ENCODE measurements at places on chromosomes 4 and X. TPM values are rescaled to one million over a fixed set of nuclear protein-coding genes. Genes with fewer than 3 reads are reported as not detected.

GRCh38 chr4:177285953-177286352, 23.7 kb upstream of the NEIL3 start:
- H3K36me3 ChIP-seq = no peaks in the 10 kb centered on the region
- no peak for DNase-seq
- no peak overlapping the region for H3K4me3 ChIP-seq
- no peaks in the 10 kb centered on the region for H3K4me1 ChIP-seq

DNA sequence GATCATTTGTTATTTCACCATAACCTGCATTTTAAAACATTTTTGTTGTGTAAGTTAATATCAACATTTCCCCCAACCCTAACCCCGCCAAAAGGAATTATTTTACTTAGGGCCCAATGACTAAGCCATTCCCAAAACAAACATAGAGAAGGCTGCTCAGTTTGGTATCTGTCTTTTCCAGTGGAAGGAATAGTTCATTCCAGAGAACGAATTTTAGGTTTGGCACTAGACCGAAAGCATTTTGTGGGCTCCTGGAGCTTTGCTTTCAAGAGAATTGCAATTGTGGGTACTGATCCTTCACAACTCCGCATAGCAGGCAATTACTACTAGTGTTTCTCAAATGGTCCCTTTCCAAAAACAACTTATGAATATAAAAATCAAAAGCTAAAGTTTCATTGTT, 226.7 kb upstream of the MAD2L1 start:
- H3K27me3 ChIP-seq = no peaks in the 10 kb centered on the region
- no peaks in the 10 kb centered on the region for H3K4me1 ChIP-seq
- DNase-seq = no peak
- H3K36me3 ChIP-seq = no peaks in the 10 kb centered on the region
- no peak overlapping the region for H3K27ac ChIP-seq

Gene TMPRSS11D
- not detected for total RNA-seq

Gene CFAP299
- not detected for total RNA-seq

DNA sequence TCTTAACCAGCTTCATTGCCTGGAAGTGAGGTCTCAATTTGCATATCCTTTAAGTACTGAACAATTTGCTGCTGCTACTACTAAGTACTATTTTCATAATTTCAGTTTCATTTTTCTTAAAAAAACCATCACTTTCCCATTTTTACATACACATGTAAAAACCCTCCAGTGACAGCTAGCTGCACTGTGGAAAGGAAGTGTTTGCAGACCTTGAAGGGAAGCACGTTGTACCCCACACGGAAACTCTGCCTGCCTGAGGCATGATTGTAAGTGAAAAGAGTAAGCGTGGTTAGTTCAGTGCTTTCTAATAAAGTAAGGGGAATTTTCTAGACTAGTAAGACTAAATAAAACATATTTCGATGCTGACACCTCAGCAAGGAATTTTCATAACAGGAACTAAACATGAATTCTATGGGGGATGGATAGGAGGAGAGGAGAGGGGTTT, 103.6 kb downstream of the RAPGEF2 start:
- no peaks in the 10 kb centered on the region for H3K4me1 ChIP-seq
- H3K4me3 ChIP-seq = no peak overlapping the region
- no peaks in the 10 kb centered on the region for H3K36me3 ChIP-seq
- H3K27ac ChIP-seq = no peak overlapping the region
- DNase-seq = no peak
- no peaks in the 10 kb centered on the region for H3K27me3 ChIP-seq

DNA sequence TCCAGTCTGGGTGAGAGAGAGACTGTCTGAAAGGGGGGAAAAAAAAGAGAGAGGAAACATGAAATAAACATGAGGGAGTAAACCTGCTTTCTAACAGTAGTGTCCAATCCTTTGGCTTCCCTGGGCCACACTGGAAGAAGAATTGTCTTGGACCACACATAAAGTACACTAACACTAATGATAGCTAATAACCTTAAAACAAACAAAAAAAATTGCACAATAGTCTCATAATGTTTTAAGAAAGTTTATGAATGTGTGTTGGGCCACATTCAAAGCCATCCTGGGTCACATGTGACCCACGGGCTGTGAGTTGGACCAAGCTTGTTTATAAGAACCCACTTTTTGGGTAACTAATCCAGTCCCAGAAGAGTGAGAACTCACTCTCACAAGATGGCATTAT, 30.3 kb downstream of the PDS5A start:
- H3K27me3 ChIP-seq = no peaks in the 10 kb centered on the region
- no peak for DNase-seq
- no peak overlapping the region for H3K27ac ChIP-seq
- no peaks in the 10 kb centered on the region for H3K36me3 ChIP-seq
- no peak overlapping the region for H3K4me3 ChIP-seq

GRCh38 chrX:135264206-135264605, 12.3 kb downstream of the ETDA start:
- no peak overlapping the region for H3K4me3 ChIP-seq
- DNase-seq = no peak
- H3K27me3 ChIP-seq = no peaks in the 10 kb centered on the region
- no peaks in the 10 kb centered on the region for H3K4me1 ChIP-seq
- H3K36me3 ChIP-seq = no peaks in the 10 kb centered on the region
- H3K27ac ChIP-seq = no peak overlapping the region

DNA sequence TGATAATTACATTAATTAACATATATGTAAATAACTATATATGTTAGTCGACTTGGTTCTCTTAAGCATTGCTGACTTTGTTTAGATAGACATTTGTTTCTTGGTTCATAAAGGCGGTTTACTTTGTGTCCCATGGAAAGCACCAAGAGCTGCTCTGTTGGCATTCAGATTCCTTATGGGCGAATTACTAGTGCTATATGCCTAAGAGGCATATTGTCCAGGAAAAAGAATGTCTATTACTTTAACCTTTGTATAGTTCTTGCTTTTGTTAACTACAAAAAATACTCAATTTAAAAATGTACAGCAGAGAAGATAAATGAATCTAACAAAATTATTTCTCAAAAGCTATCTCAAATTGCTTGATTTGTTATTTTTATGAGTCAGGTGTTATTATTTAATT, 532.8 kb downstream of the FAT4 start:
- H3K27me3 ChIP-seq = no peaks in the 10 kb centered on the region
- DNase-seq = no peak
- no peaks in the 10 kb centered on the region for H3K4me1 ChIP-seq
- no peak overlapping the region for H3K27ac ChIP-seq
- no peaks in the 10 kb centered on the region for H3K36me3 ChIP-seq
- no peak overlapping the region for H3K4me3 ChIP-seq

Gene CPZ
- total RNA-seq = 0.15 TPM

DNA sequence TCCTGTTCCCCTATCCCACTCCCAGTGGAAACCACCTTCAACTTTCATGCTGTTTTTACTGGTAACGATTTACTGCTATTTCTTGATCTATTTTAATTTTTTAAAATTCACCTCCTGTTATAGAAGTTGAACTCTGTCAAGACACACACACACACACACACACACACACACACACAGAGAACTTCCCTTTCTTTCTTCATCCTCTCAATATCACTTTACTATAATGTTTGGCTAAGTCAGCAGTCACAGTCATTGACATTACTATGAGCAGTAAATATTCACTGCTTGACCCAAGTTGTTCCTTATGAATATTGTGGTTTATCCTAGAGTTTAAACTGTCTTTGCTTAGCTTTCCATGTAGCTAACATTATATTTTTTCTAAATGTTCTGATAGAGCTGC, 24.0 kb upstream of the SGMS2 start:
- DNase-seq = no peak
- H3K4me1 ChIP-seq = no peaks in the 10 kb centered on the region
- no peak overlapping the region for H3K4me3 ChIP-seq
- no peaks in the 10 kb centered on the region for H3K36me3 ChIP-seq
- H3K27me3 ChIP-seq = no peaks in the 10 kb centered on the region
- no peak overlapping the region for H3K27ac ChIP-seq

DNA sequence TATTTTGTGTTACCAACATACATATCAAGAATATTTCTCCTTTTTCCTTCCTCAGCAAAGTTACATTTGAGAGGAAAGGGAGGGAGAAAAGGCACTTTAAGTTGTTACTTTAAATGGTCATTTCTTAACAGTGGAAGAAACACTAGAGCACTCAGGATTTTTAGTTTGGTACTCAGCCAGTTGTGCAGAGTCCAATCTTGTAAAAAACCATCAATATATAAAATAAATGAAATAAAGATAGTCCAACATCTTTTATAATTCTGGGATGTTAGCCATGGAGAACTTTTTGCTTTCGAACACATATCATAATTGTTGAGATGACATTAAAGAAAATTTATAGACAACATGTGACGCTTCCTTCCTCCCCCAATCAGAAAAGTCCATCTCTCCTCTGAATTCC, 253.8 kb downstream of the QDPR start:
- no peaks in the 10 kb centered on the region for H3K27me3 ChIP-seq
- no peak for DNase-seq
- no peaks in the 10 kb centered on the region for H3K4me1 ChIP-seq
- H3K36me3 ChIP-seq = no peaks in the 10 kb centered on the region

DNA sequence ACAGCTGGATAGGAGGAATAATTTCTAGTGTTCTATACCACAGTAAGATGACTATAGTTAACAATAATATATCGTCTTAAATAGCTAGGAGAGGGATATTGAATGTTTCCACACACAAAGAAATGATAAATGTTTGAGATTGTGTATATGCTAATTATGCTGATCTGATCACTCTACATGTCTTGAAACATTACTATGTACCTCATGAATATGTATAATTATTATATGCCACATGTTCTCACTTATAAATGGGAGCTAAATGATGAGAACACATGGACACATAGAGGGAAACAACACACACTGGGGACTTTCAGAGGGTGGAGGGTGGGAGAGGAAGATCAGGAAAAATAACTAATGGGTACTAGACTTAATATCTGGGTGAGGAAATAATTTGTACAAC, 53.2 kb upstream of the MAGEA4 start:
- H3K4me1 ChIP-seq = no peaks in the 10 kb centered on the region
- H3K27ac ChIP-seq = no peak overlapping the region
- H3K4me3 ChIP-seq = no peak overlapping the region
- no peak for DNase-seq

DNA sequence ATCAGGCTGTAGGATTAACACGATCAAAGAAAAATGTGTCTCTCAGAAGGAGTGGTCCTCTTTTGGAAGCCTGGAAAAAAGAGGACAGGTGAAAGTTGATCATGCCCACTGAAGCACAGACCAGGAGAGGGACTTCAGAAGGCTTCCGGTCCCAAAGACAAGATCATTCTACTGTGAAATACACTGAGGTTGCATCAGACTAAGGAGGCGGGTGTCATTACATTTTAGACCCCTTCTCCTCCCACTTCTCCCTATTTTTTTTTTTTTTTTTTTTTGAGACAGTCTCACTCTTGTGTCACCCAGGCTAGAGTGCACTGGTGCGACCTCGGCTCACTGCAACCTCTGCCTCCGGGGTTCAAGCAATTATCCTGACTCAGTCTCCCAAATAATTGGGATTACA, 67.5 kb downstream of the RBM47 start:
- no peak overlapping the region for H3K4me3 ChIP-seq
- no peaks in the 10 kb centered on the region for H3K27me3 ChIP-seq
- no peaks in the 10 kb centered on the region for H3K36me3 ChIP-seq
- H3K4me1 ChIP-seq = peaks cover 4% of the 10 kb centered on the region
- no peak overlapping the region for H3K27ac ChIP-seq
- no peak for DNase-seq

DNA sequence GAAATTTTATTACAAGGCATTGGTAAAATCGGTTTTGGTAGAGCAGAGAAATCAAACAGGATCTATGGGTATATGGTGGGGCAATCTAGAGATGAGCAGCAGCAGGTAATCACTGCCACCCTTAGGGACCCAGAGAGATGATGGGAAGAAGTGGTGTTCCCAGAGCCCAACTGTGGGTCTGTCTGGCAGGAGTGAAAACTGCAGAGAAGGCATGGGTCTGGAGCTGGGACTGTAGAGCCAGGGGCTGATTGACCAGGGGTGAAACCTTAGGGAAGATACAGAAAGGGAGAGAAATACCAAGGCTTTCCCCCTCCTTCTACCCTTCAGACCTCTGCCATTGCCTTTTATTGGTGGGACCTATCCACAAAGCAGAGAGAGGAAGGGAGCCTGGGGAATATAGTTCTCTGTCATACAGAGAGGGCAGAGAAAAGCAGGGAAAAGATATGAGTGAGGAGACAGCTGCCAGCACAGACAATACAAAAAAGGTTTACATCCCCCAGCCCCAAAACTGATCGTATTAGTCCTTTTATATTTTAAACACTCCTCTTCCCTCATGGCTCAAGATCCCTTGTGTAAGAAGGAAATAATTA, 28.7 kb downstream of the PDLIM5 start:
- H3K4me1 ChIP-seq = no peaks in the 10 kb centered on the region
- H3K4me3 ChIP-seq = no peak overlapping the region
- H3K27me3 ChIP-seq = no peaks in the 10 kb centered on the region
- no peak overlapping the region for H3K27ac ChIP-seq

DNA sequence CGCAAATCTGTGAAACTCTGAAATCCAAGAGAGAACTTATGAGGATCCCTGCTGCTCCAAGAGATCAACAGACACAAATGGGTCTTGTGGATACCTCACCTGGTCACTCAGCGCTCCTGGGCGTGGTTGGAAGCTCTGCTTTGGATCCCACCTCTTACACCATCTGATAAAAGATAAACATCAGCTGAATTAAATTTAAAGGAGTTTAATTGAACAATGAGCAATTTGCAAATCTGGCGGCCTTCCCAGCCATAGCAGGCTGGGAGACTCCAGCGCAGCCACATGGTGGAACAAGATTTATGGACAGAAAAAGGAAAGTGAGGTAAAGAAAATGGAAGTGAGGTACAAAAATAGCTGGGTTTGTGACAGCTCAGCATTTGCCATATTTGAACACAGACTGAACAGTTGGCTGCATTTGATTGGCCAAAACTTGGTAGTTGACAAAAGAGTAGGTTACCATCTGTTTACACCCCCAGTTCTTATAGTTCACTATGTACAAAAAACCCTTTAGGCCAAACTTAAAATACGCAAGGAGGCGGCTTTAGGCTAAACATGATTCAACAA, 437.3 kb upstream of the NDST3 start:
- no peak overlapping the region for H3K4me3 ChIP-seq
- H3K27ac ChIP-seq = no peak overlapping the region
- no peak for DNase-seq
- H3K36me3 ChIP-seq = no peaks in the 10 kb centered on the region
- no peaks in the 10 kb centered on the region for H3K27me3 ChIP-seq
- no peaks in the 10 kb centered on the region for H3K4me1 ChIP-seq

DNA sequence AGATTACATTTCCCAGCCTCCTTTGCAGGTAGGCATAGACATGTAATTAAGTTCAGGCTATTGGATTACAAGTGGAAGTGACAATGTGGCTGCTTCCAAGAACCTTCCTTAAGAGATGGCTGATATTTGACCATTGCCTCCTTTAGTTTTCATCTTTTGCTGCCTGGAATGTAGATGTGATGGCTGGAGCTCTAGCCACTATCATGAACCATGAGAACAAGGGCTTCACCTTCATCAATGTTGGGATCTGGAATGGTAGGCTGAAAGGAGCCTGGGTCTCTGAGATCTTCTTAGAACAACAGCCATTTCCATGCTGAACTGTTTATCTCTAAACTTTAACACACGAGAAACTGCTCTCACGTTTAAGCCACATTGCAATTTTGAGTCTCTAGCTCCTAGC, 158.7 kb upstream of the ATP6AP2 start:
- H3K27ac ChIP-seq = no peak overlapping the region
- no peaks in the 10 kb centered on the region for H3K36me3 ChIP-seq
- H3K4me3 ChIP-seq = no peak overlapping the region
- no peaks in the 10 kb centered on the region for H3K27me3 ChIP-seq
- DNase-seq = no peak

- no peaks in the 10 kb centered on the region for H3K27me3 ChIP-seq
- no peaks in the 10 kb centered on the region for H3K4me1 ChIP-seq
- no peaks in the 10 kb centered on the region for H3K36me3 ChIP-seq
- H3K27ac ChIP-seq = no peak overlapping the region
Measured at GRCh38 chr4:86928400-86929255, 6.2 kb upstream of the AFF1 start.

Gene KCNE5
- 0.13 TPM for total RNA-seq
